GDM1 (cell line): ENCODE measurements at places on chromosomes 1 and 21.

- peak; percentile 77 for DNase-seq
Measured at GRCh38 chr1:94734963-94735901, 84.9 kb upstream of the SLC44A3 start.

GRCh38 chr1:154222918-154223317 is 2.2 kb downstream of the UBAP2L start:
- DNase-seq = no peak

DNA sequence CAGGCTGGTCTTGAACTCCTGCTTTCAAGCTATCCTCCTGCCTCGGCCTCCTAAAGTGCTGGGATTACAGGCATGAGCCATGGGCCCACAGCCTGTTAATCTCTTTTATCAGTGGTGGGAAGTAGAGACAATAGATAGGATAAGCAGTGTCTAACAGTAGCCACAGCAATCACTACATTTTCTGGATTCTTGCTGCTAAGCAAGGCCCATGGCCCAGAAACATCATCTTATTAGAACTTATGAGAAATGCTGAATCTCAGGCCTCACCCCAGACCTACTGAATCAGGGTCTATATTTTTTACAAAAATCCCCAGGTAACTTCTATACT is 29.7 kb downstream of the IGFN1 start:
- no peak for DNase-seq

GRCh38 chr1:206912445-206913095 is 9.2 kb downstream of the FCMR start:
- DNase-seq = peak; percentile 62

DNA sequence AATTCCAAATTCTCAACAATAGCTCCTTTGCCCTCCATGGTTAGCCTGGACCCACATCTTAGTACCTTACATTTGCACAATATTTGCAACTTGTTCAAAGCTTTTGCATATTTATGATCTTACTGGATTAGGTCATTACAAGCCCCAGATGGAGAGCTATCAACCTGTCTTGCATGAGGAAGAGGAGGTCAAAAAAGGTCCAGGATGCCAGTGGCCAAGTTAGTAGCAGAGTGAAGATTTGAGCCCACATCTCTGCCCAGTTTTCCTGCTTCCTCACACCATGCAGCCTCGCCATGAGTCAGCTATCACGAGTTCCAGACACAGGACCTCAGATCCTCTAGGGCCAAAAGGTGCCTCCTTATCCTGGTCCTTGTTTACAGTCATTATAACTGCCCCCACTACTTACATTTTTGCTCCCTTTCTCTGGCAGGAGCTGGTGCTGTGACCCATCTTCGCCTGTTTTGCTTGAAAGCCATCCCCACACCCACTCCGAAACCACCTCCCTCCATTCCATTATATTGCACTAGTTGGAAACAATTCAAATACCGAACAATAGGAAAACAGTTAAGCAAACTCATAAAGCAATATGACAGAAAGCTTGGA is 5.0 kb upstream of the AHCYL1 start:
- DNase-seq = no peak

DNA sequence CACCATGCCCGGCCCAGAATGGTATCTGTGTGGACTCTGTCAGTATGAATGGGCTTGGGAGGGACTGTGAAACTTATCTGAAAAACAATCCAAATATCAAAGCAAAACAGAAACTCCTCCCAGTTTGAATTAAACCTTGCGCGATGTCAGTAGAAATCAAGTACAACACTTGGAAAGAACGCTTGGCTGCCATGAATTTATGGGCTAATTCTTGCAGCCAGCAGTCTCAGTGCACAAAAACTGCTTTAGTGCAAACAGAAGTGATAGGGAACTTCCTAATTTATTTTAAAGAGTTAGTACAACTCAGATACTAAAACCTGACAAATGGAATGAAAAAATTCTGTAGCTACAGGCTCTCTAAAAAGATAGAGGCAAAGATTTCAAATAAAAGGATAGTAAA is 8.5 kb downstream of the CLCA1 start:
- DNase-seq = no peak

DNA sequence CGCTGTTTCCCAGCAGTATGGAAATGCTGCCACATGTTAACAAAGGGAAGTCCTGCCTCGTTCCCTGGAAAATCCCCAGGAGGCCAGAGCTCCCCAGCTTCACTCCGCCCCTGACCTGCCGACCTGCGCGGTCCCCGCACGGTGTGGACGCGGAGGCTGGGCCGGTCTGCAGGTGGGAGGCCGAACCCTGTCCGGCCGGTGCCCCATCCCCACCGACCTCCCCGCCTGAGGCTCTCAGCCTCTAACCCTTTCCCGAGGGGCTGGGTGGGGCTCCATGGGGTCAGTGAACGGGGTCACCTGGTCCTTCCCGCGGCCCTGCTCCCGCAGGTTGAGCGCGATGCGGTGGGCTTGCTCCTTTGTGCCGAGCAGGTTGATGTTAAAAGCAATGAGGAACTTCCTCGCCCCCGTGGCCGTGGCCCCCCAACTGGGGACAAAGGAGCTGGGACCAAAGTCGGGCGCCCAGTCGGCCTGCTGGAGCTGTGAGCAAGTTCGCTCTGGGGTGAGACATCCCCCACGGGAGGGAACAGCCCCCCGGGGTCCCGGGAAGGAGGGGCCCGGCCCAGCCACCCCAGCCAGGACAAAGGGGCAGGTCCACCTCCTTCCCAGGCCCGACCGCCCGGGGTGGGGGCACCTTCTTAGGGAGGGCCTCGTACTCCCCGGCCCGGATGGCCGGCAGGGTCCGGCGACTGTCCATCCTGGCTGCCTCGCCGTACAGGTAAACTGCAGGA is 4.0 kb downstream of the FTCD start:
- no peak for DNase-seq

DNA sequence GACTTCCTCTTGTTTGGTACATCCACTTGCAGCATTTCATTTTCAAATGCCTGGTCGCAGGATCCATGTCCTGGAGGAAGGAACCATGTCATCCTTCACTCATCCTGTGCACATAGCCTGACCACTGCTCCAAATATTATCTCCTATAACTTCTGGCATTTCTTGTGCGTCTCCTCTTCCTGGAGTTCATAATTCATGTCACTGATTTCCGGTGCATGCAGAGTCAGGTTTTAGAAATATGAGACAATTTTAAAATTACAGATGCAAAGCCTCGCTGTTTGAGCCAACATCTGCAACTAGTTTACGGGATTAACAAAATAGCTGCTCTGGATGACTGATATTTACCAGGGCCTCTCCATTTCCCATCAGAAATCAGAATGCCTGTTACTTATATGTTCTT is 268.1 kb downstream of the DNM3 start:
- DNase-seq = peak; percentile 57

GRCh38 chr1:223645903-223646302 is 19.6 kb downstream of the CAPN8 start:
- no peak for DNase-seq

DNA sequence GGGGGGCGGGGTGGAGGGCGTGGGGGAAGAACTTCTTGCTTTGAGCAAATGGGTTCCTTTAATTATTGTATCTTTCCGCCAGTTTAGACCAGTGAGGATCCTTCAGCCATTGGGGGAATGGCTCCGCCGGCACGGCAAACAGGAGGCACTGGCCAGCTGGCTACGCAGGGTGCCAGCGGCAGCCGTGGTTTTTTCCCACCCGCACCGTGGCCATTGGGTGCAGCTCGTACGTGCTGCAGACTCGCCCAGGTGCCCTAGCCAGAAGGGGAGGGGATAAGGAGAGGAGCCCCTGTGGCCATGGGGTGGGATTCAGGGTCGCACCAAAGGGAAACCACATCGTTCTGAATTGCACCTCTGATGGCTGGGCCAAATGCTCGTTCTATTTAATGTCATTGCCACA is 65.6 kb downstream of the RGSL1 start:
- DNase-seq = no peak

GRCh38 chr1:26529655-26530409 is at the start of gene RPS6KA1:
RPS6KA1 (plus strand) TSS chr1:26529761; CDS start chr1:26529921, 160 bp downstream.
- DNase-seq = peak; percentile 50

GRCh38 chr1:36653850-36654249 is 171.1 kb upstream of the CSF3R start:
- no peak for DNase-seq

GRCh38 chr1:38677311-38677710 is 182.3 kb downstream of the RRAGC start:
- DNase-seq = no peak

- peak; percentile 25 for DNase-seq
Measured at GRCh38 chr1:72037745-72038343, 244.5 kb downstream of the NEGR1 start.

GRCh38 chr1:155196103-155196892 is 11.4 kb downstream of the THBS3 start:
- DNase-seq = no peak

- no peak for DNase-seq
Measured at GRCh38 chr1:163580926-163581325, 259.2 kb downstream of the NUF2 start.

GRCh38 chr1:183282101-183282855 is 96.2 kb downstream of the LAMC2 start:
- no peak for DNase-seq

GRCh38 chr1:246067432-246068216 is 439.5 kb downstream of the SMYD3 start:
- no peak for DNase-seq

GRCh38 chr21:26451081-26451740 is 121.9 kb downstream of the CYYR1 start:
- no peak for DNase-seq

DNA sequence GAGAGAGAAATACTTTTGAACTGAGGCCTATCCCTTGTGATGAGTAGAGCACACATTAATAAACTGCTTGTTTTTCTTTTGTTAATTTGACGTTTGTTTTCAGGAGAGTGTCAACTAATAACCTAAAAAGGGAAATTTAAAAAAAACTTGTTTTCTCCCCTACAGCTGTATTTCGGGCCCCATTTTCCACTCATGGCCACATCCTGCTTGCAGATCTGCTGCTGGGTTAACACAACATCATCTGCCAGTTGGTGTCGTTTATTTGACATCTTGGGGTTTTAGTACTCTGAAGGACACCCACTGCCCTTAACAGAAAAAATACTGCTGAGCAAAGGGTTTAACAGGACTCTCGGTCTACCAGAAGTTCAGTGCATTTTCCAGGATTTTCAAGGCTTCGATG is 848 bp upstream of the PYHIN1 start:
- no peak for DNase-seq

- no peak for DNase-seq
Measured at GRCh38 chr1:10632691-10633090, 157.9 kb downstream of the PEX14 start.

DNA sequence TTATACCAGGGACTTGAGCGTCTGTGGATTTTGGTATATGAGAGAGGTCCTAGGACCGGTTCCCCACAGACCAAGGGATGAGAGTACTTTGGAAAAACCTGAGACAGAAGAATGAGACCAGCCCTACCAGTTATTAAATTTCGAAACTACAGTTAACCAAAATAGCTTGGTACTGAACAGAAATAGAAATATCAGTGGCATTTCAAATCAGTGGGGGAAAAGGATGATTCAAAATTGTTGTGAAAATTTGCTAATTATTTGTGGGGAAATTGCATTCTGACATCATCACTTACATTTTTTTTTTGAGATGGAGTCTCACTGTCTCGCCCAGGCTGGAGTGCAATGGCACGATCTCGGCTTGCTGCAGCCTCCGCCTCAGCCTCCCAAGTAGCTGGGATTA is 8.2 kb downstream of the EXOC8 start:
- no peak for DNase-seq

DNA sequence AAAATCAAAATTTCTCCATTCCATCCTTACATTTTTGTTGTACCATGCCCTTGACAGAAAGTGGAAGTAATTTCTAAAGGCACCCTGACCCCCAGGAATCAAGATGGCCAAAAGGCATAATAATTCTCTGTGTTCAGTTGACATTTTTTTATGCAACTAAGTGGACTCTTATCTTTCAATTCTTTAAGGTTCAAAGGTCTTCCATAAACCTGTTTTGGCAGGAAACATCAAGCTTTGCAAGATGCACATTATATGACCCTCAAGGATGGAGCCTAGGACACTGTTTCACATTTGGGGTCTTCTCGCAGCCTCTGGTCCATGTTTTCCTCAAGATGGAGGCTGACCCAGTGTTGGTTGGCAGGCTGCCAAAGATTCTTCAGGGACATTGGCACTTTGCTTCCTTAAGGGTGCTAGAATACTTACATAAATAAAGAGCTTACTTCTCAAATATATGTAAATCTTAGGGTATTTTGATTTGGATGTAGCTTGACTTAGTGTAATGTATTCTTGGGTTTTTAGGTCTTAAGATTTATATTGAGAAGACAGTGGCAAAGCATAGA is 48.0 kb upstream of the COG2 start:
- DNase-seq = no peak

DNA sequence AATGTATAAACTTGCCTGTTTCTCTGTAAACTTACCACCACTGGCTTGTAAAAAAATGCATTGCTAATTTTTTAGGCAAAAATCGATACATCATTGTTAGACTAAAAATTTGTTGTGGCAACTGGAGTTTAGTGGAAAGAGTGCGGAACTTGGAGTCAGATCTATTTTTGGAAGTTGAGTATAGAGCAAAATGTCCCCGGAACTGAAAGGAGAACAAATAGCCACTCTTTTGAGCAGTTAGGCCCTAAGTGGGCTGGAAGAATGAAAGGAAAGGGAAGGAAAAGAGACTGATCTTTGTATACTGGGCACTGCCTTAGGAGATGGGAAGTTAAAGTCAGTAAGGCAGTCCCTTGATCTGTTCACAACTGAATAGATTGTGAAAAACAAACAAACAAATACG is 30.2 kb downstream of the OPTC start:
- no peak for DNase-seq

- no peak for DNase-seq
Measured at GRCh38 chr1:74689621-74690363, 16.2 kb upstream of the ERICH3 start.

- DNase-seq = no peak
Measured at GRCh38 chr21:33330726-33331125, 6.0 kb downstream of the IFNAR1 start.

- DNase-seq = peak; percentile 10
Measured at GRCh38 chr1:173112129-173112528, 61.4 kb upstream of the TNFSF18 start.

- DNase-seq = peak; percentile 5
Measured at GRCh38 chr1:69483246-69483645, 84.5 kb upstream of the LRRC7 start.

DNA sequence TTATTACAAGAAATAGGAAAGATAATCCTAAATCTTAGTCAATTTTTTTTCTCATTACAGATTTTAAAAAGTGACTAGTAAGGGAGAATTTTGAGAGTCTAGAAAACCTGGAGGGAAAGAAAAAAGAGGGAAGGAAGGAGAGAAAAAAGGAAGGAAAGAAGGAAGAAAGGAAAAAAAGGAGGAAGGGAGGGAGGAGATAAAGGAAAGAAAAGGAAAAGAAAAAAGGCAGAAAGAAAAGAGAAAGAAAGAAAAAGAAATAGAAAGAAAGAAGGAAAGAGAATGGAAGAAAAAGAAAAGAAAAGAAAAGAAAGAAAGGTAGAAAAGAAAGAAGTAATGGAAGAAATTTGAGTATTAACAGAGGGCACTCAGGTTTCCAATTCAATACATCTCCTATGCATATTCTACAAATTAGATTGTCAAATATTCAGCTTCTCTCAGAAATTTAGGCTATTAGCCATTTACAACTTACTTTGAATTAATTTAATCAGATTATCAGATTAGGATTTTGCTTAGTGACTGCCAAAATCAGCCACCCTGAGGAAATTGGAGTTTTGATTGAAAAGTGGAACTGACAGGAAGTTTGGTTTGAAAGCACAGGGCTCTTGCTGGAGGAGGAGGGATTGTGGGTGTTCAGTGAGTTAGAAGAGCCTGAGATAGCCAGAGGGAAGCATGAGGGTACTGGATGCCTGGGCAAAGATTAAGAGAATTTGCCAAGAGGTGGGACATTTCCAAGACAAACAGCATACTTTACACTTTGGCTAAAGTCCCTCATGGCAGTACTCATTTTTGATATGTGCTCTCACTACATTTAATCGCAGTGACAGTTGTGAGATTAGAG is 677.8 kb downstream of the USP25 start:
- DNase-seq = no peak

GRCh38 chr1:21066356-21067012 is 110.2 kb downstream of the EIF4G3 start:
- no peak for DNase-seq
